Stimulated activated CD4-positive, alpha-beta T cell treated with anti-CD3 and anti-CD28 coated beads, Interleukin-12 subunit alpha, Interleukin-12 subunit beta, amount 100 ng/mL, for 48 hours (primary cell): ENCODE measurements at places on chromosomes 6 and 20.

- no peak for DNase-seq
These were observed 61.6 kb upstream of the SNX9 start for GRCh38 chr6:157761331-157761921.

DNA sequence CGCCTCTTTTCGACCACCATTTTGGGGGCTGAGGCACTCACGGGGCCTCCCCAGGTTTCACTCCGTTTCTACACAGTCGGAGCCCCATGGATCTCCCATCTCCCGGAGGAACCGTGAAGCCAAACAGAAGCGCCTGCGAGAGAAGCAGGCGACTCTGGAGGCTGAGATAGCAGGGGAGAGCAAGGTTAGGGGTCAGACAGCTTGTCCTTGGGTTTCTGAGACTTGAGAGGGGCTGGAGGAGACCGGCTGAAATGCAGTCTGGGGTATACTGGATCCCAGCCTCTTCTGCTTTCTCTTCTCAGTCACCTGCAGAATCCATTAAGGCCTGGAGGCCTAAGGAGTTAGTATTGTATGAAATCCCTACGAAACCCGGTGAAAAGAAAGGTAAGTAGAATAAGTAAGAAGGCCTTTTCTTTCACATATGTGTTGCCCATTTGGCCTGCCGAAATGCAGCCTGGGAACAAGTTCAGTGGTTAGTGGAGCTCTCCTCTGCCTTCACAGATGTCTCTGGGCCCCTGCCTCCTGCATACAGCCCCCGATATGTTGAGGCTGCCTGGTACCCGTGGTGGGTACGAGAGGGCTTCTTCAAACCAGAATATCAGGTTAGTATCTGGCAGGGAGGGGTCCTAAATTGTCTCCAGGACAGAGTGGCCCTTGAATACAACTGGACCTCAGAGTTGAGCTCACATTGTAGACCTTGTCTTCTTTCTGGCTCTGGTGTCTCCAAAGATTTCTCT, 984 bp downstream of the VARS2 start:
- DNase-seq = no peak

GRCh38 chr6:112691289-112691688, 344.2 kb downstream of the RFPL4B start:
- DNase-seq = no peak

DNA sequence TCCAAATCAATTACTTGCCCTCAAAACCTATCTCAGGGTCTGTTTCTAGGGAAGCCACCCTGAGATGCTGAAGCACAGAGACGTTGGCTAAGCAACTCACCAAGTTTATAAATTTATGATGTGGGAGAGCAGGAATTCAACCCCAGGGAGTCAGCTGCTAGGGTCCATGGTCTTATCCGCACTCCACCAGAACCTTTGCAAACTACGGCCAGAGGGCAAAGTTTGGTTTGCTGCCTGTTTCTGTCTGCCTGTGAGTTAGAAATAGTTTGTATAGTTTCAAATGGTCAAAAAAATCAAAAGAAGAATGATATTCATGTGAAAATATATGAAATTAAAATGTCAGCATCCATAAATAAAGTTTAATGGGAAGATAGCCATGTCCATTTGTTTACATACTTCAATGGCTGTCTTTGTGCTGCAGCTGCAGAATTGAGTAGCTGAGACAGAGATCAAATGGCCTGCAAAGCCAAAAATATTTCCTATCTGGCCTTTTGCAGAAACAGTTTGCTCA, 83.7 kb upstream of the ZFP64 start:
- no peak for DNase-seq

DNA sequence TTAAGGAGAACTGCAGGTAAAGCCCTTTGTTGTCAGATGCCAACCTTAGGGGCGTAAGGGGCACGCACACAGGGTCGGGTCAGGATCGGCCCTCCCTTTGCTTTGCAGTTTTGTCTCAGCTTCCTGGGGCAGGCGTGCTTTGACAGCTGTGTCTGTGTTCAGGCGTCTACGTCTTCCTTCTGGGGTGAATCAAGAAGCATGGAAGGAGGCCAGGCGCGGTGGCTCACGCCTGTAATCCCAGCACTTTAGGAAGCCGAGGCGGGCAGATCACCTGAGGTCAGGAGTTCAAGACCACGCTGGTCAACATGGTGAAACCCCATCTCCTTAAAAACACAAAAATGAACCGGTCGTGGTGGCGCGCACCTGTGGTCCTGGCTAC, 1.3 kb downstream of the ZGPAT start:
- no peak for DNase-seq

- DNase-seq = no peak
These were observed 449.4 kb upstream of the PTCHD4 start for GRCh38 chr6:48560408-48560807.

GRCh38 chr20:54668271-54669039, 193.1 kb downstream of the DOK5 start:
- peak; percentile 21 for DNase-seq

GRCh38 chr6:136365776-136366354, 76.2 kb upstream of the BCLAF1 start:
- DNase-seq = no peak

DNA sequence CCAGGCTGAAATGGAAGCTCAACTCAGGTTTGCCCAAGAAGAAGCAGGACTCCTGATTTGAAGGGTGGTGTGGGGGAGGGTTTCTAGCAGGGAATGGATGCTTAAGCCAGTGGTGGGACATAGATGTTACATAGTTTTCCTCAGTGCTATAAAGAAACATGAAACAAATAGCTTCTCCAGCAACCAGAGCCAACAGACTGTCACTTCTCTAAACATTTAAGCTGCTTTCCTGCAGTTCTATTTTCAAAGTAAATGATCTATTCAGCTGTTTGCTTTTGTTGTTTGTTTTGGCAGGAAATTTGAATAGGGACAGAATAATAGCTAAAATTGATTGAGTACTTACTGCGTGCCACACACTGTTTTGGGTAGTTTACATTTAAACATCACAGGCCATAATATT, 169.0 kb downstream of the UST start:
- DNase-seq = no peak

DNA sequence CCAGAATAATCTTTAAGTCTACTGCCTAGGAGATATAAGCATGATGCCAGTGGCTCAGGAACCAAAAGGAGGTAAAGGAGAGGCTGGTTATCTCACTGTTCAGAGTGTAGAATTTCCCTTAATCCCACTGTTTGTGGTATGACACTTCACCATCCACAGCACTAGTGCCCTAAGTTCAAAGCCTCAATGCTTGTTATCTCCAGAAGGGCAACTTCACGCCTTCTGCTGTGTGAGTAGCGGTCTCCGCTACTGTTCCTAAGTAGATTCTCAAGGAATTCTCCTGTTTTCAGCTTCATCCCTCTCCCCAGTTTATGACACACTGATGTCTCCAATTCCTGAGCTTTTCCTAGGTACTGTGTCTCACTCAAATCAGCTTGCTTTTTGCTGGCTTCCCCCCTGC, 13.7 kb upstream of the SNPH start:
- no peak for DNase-seq

DNA sequence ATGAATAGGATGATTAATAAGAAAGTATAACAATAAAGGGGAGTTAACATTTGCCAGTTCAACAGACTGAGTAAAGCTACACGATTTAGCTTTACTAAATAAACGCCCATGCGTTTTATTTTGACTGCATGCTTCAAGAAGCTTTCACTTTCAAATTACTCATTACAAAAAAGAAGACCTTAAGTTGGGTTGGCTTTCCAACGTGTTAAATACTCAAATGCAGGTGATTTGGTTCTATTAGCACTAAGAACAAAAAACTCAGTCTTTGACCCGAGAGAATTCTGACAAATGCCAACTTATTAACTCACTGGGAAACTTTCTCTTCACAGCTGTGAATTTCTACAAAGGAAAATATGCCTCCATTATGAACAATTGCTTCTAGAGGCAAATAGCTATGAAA, 24.8 kb downstream of the RNF146 start:
- DNase-seq = no peak

GRCh38 chr20:63740627-63741353, 1.2 kb downstream of the SLC2A4RG start:
- no peak for DNase-seq

- no peak for DNase-seq
These were observed 677 bp downstream of the PXMP4 start for GRCh38 chr20:33719277-33719988.

DNA sequence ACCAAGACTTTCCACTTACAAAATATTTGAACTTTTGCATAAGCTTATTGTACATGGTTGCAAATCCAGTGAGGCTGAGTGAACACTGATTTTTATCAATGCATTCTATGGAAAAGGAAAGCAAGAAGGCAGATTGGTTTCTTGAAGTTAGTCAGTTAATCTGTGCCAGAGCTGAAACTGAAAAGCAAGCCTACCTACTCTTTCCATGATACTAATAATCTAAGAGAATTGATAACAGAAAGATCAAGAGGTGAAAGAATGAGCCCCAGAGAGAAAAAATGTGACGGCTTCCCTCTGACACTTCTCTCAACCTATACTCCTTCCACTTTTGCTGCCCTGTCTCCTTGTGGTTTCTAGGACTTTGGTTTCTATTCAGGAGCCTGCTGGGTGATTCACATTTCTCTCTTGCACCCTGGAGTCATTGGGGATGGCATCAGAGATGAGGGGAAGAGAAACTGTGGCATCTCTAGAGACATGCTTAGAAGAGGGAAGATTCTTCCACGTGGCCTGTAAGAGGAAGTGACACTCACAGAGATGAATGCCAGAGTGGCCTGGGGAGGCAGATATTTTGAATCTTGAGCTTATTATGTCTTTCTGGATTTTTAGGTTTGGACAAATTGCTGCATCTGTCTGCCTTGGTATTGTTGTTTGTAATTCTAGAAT, 158.6 kb upstream of the RIMS1 start:
- no peak for DNase-seq

DNA sequence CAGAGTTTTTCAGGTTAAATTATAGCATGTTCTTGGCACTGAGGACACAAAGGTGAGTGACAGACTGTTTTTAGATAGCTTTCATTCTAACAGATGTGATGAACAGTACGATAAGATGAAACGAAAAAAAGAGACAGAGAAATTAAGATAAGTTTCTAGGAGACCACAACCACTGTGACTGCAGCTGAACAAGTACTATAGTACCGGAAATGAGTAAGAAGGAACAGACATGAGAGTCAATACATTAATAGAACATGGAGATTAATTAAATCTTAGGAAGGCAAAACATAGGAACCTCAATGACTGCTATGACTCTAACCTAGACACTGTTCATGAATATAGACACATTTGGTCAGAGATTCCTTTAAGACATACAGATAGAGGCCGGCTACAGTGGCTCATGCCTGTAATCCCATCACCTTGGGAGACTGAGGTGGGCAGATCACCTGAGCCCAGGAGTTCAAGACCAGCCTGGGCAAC, 40.2 kb downstream of the HBS1L start:
- no peak for DNase-seq

GRCh38 chr6:12007473-12007872, 4.6 kb upstream of the HIVEP1 start:
- no peak for DNase-seq

DNA sequence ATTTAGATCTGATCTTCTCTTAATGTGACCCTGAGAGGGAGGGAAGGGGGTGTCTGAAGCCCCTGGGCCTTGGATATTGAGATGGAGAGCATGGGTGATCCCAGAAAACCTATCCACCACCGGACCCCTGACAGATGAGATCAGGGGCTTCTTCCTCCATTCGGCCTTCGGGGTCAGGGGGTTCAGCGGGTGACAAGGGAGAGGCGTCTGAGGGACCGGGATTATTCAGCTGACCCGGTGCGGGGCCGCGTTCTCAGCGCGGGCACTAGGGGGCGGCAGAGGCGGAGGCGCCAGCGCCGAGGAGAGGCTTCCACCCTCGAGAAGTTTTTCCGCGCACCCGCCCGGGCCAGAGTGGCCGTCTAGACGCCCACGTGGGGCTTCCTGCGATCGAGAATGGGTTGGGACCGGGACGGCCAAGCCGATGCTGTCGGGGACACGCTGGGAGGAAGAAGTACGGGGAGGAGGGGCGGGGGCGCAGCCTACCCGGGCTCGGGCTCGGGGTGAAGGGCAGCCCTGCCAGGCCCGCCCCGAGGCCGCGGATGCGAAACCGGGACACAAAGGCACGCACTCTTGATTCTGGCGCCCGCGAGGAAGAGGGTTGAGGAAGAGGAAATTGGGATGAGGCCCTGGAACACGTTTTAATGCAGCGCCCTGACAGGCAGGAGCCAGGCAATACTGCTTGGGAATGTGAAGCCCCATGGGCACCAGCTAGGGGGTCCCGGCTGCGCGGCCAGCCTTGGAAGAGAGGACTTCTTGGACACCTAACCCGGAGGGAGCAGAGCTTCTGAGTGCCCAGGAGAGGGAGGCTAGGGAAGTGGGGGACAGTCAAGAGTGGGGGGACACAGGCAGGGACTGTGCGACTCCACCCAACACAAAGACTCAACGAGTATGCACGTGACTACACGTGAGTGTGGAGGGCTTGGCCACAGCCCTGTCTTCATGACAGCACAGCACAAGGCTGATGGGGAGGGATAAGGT, 30.6 kb downstream of the COL11A2 start:
- DNase-seq = peak; percentile 81

- no peak for DNase-seq
These were observed 97.8 kb downstream of the PACRG start for GRCh38 chr6:162825597-162825996.

- no peak for DNase-seq
These were observed 911.4 kb upstream of the FLRT3 start for GRCh38 chr20:15248618-15249395.

- no peak for DNase-seq
These were observed 30.5 kb upstream of the PHACTR3 start for GRCh38 chr20:59573837-59574236.

DNA sequence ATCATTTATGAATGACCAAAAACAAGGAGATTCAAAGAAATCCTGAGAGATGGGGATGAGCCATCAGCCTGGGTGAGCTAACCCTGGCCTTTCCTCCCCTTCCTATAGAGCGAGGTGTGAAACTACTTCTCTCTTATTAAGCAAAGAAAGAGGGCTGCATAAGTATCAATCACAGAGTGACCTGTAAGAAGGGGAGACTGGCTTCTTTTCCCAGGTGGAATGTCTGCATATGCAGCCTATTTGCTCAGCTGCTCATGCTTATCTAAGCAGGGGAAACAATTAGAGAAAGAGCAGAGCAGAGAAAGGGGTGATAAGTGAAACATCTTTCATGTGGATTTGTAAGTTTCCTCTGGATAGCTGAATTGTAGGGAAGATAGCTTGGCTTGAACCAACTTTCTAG, 160.0 kb downstream of the PKHD1 start:
- DNase-seq = no peak

GRCh38 chr20:2168946-2169345, 67.3 kb downstream of the STK35 start:
- no peak for DNase-seq
